T-helper 2 cell (primary cell): ENCODE measurements at places on chromosomes 7 and 10.

GRCh38 chr10:78937393-78937792, 131.4 kb upstream of the ZMIZ1 start:
- no peak for DNase-seq

DNA sequence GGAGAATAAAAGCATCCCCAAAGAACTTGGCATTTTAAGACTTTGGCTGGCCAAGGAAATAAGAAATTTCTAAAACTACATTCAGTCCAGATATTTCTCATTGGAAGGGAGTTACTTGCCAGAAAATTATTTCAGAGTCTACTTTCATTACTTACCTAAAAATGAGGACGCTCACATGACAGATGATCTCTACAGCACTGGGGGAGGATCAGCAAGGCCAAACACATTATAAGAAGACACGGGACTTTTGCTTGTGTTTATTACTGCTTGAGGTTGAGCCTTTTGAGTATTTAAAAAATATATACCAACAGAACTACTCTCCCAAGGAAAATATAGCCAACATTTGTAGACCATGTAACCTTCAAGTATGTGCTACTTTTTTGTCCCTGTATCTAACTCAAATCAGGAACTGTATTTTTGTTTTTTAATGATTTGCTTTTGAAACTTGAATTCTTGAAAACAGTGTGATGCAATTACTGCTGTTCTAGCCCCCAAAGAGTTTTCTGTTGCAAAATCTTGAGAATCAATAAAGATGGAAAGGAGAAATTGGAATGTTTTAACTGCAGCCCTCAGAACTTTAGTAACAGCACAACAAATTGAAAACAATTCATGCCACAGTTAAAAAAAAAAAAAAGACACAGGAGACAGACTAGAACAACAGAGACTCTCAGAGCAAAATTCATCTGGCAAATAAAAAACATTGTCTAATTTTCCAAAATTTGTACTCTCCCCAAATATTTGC, 128.1 kb downstream of the ZNF438 start:
- DNase-seq, result no peak

GRCh38 chr10:102812231-102812876, 24.9 kb downstream of the CYP17A1 start:
- DNase-seq, result no peak

- no peak for DNase-seq
Observed at GRCh38 chr7:25002786-25003185, 22.8 kb upstream of the OSBPL3 start.

DNA sequence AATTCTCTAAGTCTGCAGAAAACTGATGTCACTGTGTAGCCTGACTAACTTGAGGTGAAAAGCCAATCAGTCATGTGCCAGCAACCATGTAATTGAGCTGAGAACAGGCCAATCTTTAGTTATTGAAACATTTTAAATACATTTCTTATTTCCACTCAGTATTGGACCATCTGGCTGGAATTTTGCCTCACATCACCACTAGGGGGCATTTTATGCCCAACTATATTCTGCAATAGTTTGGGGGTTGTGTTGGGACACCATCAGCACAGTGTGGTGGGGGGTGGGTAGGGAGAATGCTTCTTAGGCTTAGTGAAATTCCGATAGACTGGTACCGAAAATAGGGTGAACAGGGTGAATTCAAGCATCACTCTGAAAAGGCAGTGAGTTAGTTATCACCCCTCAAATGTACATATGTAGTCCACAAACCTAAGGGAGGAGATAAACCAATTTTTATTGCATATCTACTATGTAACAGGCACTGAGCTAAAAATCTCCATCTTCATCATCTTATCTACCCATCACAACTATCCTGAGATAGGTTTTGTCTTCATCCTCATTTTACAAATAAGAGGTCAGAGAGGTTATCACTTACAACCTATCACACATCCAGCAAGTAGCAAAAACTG, 17.8 kb downstream of the NPSR1 start:
- no peak for DNase-seq

DNA sequence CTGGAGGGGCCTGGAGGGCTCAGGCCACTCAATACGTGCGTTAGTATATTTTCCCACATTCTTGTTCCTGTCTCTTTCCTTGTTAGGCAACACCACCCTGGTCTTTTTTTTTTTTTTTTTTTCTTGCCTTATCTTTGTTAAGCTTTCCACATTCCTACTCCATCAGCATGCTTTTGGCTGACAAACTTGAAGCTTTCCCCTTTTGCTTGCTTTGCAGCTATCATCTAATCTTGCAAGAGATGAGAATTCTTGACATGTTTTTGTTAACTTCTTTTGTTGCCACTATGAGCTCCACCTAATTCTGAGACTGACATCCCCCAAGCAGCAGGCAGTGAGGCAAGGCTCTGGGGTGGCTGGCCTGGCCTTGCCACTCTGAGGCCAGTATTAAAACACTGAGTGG, 52.5 kb upstream of the NRP1 start:
- DNase-seq, result no peak

GRCh38 chr10:91635401-91636400, 2.8 kb upstream of the PPP1R3C start:
- no peak for DNase-seq

GRCh38 chr10:132749371-132749795, 36.6 kb downstream of the NKX6-2 start:
- no peak for DNase-seq

GRCh38 chr10:126252884-126253610, 135.2 kb downstream of the ADAM12 start:
- no peak for DNase-seq

- no peak for DNase-seq
Observed at GRCh38 chr7:119974972-119975371, 298.0 kb upstream of the KCND2 start.

DNA sequence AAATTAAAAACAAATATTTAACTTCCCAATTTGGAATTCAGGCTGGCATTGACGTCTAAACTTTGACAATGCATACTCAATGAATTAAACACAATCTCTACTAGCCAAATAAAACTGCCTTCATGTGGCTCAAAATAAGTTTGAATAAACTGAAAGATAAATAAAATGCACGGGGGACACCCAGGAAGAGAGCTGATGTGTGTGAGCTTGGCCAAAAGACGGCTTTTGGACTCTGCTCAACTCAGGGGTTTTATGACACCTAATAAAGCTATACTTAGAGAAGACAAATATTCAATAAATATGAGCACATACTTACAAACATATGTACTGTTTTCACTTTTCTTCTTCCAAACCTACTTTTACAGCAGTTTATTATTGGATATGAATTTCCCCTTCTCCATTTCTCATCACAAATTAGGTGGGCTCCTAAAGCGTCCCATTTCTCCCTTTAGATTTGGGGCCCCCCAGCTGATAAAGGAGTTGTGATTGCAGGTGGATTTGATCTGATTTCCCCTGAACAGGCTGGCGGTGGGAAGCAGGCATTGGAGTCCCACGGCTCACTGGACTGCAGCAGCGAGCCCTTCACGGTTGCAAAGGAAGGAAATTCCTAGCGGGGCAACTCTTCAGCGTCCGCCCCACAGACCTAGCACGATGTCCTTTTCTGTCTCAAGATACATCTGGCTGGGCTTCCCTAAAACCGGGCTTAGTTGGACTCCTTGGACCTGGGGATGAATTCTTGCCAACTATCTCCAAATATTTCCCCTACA, 79.6 kb downstream of the INSIG1 start:
- no peak for DNase-seq

DNA sequence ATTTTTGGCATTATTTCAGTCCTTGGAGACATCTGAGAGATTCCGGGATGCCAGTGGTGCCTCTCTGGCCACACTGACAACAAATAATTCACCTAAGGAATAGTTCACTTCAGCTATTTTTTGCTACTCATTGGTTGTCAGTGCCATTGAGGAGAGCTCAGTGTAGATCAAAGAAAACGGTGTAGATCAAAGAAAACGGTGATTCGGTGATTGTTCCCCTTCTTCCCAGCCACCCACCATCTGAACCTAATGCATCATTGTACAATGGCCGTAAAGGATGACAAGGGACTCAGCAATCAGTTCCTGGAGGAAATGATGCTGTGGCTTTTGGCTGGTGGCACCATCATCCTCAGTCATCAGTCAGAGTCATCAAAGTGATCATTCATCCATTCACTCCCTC, 80.6 kb downstream of the PTPRZ1 start:
- no peak for DNase-seq

DNA sequence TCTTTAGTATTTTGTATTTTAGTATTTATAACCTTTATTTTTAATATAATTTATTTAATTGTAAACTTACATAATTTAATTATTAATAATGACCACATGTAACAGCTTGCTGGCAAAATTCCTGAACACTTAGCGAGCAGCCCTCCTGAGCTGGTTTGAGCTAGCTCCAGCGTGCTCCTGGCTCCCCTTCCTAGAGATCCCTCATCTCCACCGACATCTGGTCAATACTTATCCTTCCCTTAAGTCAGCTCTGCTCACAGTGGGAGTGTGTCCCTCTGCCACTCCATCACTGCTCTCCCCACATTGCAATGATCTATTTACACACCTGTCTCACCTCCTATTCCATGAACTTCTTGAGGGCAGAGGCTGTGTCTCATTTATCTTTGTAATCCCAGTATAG, 20.6 kb upstream of the TBXAS1 start:
- DNase-seq, result no peak
